ENCODE measurements at places on chromosomes 3 and 15.

DNA sequence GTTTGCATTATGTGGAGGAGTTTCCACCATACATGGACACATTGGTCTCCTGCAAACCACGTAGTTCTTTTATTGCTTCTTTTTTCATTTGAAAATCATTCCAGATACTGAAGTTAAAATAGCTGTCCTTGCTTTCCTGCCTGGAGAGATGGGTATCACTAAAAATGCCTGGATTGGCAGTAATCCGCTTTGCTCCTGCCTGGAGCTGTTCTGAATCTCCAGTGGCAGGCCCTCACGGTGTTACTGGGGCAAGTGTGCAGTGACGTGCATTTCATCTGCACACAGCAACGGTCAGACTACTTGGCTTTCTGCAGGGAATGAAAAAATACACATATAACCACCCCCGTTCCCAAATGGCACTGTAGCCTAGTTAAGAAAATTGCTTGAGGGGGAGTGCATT is 272.9 kb downstream of the IL5RA start:
- DNase-seq: no peak

DNA sequence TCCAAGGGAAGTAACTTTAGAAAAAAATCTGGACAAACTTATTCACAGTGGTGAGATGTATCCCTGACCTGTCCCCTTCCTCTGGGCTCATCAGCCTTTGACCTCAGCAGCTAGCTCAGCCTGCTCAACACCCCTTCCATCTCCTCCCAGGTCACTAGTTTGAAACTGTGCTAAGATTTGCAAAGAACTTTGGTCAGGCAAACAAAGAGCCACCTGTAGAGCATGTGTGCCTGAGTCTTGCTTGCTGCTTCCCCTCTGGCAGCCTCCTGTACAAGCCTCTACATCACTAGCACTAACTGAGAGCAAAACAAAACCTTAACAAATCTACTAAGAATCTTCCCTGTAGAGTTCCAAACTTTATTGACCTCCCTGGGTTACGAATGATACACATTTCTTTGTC is 43.9 kb downstream of the NR1I2 start:
- DNase-seq: no peak

DNA sequence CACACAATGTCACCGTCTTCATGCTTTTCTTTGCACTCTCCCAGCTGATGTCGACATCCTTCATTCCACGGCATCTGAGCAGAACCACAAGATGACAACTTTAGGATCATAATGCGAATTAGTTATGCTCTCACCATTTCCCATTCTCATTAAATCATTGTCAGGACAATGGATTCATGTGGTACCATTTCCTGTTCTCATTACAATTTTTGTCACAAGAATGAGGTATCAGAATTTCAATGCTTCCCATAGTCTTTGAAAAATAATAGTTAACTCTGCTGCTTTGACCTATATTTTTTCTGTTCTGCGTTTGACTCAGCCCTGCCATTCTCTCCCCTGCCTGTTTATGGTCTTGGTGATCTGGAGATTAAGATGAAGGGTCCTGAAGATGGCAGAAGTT is 175.7 kb upstream of the MDFIC2 start:
- DNase-seq: no peak

DNA sequence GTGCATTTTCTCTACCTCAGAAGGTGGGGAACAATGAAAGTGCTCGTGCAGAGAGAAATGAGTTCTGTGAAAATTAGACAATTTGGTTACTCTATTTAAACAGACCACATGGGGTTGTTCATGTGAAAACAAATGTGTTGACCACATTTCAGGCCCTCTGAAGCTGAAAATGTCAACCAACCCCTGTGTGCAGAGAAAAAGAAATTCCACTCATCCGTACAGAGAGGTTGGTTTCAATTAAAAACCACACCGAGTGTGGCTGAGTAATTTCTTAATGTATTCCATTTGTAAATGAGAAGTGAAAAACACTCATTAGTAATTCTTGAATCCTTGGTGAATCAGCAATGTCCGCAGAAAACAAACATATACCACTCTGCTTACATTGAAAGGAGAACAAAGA is 46.9 kb upstream of the SLC7A14 start:
- DNase-seq: no peak

DNA sequence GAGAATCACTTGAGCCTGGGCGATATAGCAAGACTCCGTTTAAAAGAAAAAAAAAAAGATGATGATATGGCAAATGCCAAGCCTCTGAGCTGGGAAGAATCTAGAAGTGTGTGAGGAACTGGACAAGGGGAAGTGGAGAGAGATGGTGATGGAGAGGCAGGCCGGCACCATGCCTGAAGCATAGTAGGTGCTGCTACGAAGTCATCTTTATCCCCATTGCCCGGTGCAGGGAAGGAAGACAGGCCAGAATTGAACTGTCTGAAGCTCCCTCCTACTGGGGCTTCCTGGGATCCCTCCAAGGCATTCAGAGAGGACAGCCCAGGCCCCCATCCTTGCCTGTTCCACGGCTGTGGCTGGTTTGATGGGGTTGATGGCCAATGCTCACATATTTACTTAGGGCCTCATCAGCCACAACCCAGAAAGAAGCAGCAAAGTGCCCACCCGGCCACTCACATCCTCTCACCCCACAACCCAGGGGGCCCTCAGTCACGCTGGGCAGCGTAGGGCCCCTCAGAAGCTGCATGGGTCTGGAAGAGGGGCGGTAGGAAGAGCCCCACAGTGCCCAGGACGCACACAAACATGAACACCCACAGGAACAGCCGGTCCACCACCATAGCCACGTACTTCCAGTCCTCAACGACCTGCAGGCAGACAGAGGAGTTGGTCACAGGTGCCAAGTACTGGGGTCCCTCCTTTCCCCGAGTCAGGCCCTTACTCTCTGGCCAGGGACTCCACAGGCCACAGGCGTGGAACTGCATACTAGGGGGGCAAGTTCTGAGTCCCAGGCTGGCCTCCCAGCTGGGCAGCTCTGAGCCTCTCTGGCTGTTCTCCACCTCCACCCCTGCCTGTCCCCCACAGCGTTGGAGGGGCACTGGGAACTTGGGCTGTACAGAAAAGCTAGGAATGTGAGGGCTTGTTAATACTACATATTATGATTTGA is 4.1 kb upstream of the CHRNA3 start:
- no peak for DNase-seq

Measured in activated T-cell treated with anti-CD3 and anti-CD28 coated beads for 4 hours (primary cell).